ENCODE measurements at places on chromosomes 12 and 14.

GRCh38 chr12:85779768-85780167, 56.4 kb downstream of the RASSF9 start:
- DNase-seq, result no peak

- no peak for DNase-seq
Observed at GRCh38 chr12:55829967-55830600, 697 bp upstream of the DNAJC14 start.

GRCh38 chr12:17661250-17661649, 428.7 kb downstream of the RERGL start:
- DNase-seq, result no peak

DNA sequence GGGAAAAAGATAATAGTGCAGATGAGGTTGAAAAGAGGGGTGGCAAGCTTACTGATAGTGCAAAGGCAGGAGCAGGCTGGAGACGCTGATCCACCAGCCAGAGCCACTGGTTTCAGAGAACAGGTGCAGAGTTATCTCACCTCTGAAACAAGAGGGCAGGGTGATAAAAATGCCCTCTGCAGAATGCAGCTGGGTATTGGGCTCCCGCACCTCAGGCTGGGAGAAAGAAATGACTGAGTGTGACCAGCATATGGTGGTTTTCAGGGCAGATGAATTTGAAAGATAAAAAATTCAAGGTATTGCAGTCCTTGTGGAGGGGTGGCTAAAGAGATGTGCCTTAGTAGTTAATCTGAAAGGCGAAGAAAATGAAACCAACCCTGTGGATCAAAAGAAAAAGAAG, 2.9 kb upstream of the TMEM30B start:
- no peak for DNase-seq

DNA sequence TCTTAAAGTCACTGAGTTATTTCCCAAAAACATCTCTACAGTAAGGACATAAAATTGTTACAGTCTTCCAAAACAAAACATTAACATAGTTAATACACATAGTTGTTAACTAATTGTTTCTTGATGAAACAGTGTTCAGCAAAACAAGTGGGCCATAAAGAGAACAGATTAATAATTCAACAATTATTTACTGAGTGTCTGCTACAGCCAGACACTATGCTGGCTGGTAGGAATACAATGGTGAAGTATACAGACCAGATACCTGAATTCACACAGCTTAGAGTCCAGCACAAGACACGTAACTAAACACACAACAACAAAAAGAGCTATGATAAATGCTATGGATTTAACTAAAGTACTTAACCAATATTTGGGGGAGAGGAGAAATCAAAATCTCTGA, 47.0 kb downstream of the PPP1R12A start:
- no peak for DNase-seq

DNA sequence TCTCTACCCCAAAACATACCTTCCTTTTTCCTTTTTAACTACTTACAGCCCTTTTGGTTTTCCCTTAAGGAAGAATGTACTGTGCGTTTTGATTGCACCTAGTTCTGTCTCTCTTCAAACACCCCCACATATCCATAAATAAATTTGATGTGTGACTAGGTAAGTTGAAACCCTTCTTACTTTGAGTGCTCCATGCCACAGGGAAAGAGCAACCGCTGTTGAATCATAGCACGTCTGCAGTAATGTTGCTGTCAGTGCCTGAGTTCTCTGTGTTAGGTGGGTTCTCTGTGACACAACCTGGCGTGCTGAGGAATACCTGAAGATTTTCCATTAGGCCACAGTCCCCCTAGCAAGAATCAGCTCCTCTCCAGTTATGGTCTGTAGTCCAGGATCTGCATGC, 102.1 kb downstream of the FIGNL2 start:
- DNase-seq, result no peak

- DNase-seq, result no peak
Observed at GRCh38 chr14:23326491-23327332, 5.5 kb downstream of the PABPN1 start.

GRCh38 chr12:130552483-130552996, 163.6 kb downstream of the RIMBP2 start:
- no peak for DNase-seq

DNA sequence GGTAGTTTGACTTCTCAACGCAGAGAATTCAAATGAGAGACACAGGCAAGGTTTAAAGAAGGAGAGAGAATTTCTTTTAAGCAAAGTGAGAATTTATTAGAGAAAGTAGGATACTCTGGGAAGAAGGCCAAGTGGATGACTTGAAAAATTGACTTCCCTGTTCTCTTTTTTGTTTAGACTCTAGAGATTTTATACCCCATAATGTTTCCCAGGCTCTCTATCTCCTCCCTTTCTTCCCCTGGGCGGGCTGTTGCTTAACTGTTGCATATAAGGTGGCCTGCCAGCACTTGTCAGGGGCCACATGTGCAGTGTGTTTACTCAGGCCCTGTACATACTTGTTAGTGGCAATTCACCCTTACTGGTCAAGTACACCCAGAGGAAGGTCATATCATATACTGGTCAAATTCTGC, 403.7 kb downstream of the SLC6A15 start:
- no peak for DNase-seq

DNA sequence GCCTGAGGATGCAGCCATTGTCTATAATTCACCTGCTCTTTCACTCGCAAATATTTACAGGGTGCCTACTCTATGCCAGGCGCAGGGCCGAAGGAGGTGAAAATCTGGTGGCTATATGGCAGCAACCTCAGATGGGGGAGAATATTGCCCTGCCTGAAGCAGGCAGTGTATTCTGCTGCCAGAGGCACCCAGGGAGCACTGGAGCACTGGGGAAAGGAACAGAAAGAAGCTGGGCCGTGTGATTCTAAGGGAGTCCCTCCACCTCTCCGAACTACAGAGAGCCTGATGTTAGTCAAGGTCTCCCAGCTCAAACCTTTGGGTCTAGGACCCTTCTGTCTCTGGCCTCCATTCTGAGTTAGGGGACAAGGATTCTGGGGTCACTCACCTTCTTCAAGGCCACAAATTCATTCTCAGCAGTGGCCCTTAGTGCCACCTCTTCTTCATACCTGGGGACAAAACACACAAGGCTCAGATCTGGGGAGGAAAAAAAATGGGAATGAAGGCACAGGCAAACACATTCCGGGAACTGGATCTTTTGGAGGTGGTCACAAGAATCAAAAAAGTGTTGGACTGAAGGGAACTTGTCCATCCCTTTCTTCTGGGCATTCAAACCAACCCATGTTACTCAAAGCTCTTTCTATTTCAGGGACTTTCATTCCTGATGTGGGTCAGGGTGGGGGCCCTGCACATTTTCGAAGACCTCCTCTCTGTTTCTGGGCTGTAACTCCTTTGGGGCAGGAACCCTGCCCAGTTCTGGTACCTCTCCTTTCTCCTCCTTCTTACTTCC, 19.3 kb upstream of the KRT86 start:
- no peak for DNase-seq

GRCh38 chr12:113186033-113186365, 478 bp downstream of the RITA1 start:
- DNase-seq, result no peak

DNA sequence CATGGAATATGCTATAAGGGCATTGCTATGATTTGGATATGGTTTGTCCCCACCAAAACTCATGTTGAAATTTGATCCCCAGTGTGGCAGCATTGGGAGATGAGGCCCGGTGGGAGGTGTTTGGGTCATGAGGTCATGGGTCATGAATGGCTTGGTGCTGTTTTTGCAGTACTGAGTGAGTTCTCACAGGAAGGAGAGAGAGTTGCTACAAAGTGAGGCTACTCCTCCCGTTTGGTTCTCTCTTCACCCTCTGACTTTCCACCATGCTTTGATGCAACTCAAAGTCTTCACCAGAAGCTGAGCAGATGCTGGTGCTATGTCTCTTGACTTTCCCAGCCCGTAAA, 388.1 kb upstream of the TMPO start:
- DNase-seq, result no peak

DNA sequence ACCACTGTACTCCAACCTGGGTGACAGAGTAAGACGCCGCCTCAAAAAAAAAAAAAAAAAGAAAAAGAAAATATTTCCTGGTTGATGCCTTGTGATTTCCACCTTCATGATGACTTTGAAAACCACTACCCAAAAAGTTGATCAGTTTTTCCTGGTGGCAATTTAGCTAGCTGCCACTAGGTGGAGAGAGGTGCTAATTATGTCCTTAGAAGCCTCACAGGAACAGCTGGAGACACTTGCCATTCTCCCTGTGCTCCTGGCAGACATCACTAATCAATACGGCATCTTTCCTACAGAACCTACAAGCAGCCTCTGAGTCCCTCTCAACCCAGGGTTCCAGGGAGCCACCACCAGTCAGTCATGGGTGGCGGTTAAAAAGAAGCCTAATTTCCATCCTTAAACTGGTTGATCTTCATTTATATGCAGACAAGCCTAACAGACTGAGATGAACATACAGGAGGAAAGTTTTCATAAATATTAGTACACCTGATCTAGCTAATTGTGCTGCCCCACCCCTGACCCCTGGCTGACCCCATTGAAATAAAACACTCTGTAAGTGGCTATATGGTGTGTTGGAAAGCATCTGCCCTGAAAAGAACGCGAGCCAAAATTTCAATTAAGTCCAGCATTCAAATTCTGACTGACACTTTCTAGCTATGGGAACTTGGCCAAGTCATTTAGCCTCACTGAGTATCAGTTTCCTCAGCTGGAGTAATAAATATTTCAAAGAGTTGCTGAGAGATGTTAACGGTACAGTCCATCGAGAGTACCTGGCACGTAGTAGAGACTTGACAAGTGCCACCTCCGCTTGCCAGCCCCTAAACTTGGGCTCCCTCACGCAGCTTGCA, 6.2 kb upstream of the OAS1 start:
- DNase-seq, result no peak

GRCh38 chr14:59395672-59396071, 69.5 kb downstream of the GPR135 start:
- no peak for DNase-seq

- DNase-seq, result no peak
Observed at GRCh38 chr12:94149781-94150239, 1.4 kb downstream of the PLXNC1 start.

DNA sequence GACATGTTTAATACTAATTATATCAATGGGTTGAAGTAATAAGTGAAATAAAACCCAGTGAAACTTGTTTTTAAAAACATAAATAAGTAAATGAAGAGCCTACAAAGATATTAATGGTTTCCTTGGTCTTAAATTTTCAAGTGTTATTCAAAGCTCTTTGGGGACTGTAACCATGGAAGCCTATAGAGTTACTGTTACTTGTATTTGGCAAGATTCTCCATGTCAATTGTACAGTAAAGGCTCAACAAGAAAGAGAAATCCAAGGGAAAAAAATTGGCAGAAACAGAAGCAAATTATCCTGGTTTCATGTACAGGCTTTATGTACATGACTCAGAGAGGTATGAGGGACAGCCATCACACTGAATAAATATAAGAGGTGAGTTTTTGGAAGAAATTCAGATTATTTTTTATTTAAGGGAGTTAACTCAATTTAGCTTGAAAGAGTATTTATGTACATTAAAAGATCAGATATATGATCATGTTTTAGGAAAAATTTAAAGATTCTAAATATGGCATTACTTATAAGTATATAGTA, 151.1 kb upstream of the HMGA2 start:
- DNase-seq, result no peak

DNA sequence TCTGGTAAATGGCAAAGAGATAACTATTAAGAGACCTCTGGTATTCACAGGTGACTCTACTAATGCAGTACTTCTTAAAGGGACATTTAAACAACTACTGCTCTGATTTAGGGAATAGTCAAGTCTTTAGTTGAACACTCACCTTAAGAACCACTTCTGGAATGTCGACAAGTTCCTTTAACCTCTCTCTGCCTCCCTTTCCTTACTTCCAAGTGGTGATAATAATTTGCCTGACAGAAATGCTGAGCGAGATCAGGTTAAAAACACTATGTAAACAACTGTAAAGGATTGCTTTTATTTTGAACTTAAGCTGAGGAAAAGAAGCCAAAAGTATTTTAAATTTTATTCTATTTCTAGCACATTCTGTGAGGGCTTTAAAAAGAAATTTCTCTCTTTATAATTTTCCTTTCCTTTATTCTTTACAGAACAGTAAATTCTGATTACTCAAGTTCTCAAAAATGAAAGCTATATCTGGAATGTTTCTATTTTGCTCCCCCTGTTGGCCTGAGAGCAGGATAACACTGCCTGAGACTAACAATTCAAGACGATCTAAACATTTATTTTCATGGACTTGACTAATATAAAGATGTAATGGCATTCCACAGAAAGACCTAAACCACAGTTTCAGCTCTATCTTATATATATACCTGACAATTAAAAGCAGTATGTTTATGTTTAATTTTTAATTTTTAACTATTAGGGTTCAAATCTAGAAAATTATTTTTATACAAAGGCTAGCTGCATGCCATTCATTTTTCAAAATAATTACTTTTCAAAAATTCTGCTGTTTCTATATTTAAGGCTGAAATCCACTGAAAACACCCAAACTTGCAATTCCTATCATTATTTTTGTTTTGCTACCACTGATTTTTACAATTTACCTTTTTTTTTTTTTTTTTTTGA, 29.2 kb downstream of the ZCCHC8 start:
- DNase-seq, result no peak

GRCh38 chr14:73248108-73248868, 11.0 kb downstream of the PAPLN start:
- no peak for DNase-seq

DNA sequence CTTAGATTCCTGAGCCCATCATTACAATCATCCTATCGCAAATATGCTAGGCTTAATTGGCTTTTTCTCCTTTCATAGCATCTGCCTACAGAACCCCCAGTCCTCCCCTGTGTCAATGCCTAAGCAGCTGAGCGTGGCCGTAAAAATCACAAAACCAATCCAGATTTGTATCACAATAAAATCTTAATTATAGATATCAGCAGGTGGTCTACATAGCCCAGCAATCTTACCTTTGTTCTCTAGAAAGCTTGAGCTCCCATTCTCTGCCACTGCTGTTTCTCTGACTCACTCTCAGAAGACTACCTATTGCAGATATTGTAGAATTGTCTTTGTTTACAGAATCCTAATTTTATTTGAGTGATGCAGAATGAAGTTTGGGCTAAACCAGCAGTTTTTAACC, 37.9 kb upstream of the PPM1A start:
- no peak for DNase-seq

- no peak for DNase-seq
Observed at GRCh38 chr12:123757561-123757960, 4.5 kb upstream of the DNAH10 start.

- DNase-seq, result peak; percentile 30
Observed at GRCh38 chr14:70821584-70822529, 12.5 kb upstream of the MAP3K9 start.

- no peak for DNase-seq
Observed at GRCh38 chr12:133222211-133222610, 13.5 kb downstream of the ANHX start.

- DNase-seq, result no peak
Observed at GRCh38 chr14:53027041-53027440, 76.2 kb upstream of the FERMT2 start.

DNA sequence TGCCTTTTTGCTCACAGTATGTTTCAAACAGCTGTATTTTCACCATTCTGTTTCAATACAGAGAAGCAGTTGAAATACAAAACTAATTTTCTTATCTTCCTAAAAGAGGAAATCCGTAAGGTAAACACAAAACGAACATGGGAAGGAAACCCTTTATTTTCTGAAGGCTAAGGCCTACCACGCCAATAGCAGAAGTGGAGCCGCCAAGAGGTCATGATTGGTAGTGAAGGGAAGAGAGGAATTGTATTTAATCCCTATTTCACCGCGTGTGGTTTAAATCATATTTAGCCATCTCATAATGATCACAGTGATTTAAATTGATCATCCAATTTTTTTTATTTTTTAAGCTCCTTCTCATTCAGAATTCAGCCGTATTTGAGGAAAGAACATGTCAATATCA, 398.2 kb downstream of the PRKD1 start:
- no peak for DNase-seq

GRCh38 chr12:54945082-54945481, 39.5 kb downstream of the TESPA1 start:
- DNase-seq, result no peak

Data from stimulated activated CD8-positive, alpha-beta memory T cell treated with anti-CD3 and anti-CD28 coated beads, Interleukin-15, amount 100 ng/mL, for 24 hours (primary cell).